ENCODE measurements at places on chromosomes 1 and 21. TPM values are rescaled to one million over a fixed set of nuclear protein-coding genes. Genes with fewer than 3 reads are reported as not detected.

Gene NR1I3
- not detected for polyA plus RNA-seq

Gene SLC25A24
- polyA plus RNA-seq = 14.9 TPM

DNA sequence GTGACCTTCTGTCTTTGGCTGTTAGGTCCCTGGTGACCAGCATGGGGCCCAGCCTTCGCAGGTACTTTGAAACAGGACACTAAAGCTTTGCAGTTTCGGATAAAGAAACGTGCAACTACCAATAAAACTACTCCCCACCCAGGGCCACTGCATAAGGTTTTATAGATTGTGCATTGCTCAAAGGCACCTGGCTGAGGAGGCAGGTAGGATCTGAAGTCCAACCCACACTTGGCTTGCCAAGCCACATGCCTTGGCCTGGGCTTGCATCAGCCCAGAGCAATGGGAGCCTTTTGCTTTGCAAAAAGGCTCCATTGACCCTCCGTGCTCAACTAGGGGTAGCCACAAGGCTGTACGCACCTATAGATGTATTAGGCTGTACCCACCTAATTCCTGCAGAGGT, 84.4 kb upstream of the SYT6 start:
- no peaks in the 10 kb centered on the region for H3K4me1 ChIP-seq
- H3K36me3 ChIP-seq = no peaks in the 10 kb centered on the region
- 0 out of 2 replicates have a peak, but pooled peaks cover 4% of the 10 kb centered on the region for H3K27me3 ChIP-seq
- DNase-seq = no peak
- no peak overlapping the region for H3K27ac ChIP-seq
- H3K4me3 ChIP-seq = no peak overlapping the region

GRCh38 chr1:156931211-156931952, 10.9 kb downstream of the LRRC71 start:
- no peaks in the 10 kb centered on the region for H3K4me1 ChIP-seq
- no peaks in the 10 kb centered on the region for H3K27me3 ChIP-seq
- no peak overlapping the region for H3K4me3 ChIP-seq
- H3K36me3 ChIP-seq = peaks cover 16% of the 10 kb centered on the region

DNA sequence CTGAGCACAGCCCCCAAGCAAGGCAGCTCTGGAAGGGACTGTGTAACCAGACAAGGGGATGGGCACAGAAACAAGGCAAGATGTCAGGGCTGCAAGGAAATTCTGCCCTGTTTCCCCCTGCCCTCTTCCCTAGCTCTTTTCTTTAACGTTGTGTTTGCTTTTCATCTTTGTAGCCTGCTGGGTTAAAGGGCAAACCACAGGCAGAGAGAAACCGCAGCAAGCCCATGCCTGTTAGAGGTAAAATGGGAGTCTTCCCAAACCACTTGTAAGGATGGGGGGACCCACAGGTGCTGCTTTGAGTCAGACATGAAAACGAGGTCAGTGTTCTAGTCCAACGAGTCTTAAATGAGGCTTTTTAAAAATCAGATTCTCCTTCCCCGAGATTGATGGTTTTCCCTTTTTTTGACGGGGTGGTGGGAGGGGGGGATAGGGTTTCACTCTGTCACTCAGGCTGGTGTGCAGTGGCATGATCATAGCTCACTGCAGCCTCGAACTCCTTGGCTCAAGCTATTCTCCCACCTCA, 13.3 kb downstream of the TGFBR3 start:
- H3K4me3 ChIP-seq = no peak overlapping the region
- no peak overlapping the region for H3K27ac ChIP-seq
- H3K36me3 ChIP-seq = no peaks in the 10 kb centered on the region
- no peaks in the 10 kb centered on the region for H3K4me1 ChIP-seq

- H3K4me3 ChIP-seq = no peak overlapping the region
- no peaks in the 10 kb centered on the region for H3K36me3 ChIP-seq
- no peaks in the 10 kb centered on the region for H3K27me3 ChIP-seq
- no peaks in the 10 kb centered on the region for H3K4me1 ChIP-seq
Observed at GRCh38 chr1:45473302-45473701, 17.7 kb downstream of the TESK2 start.

GRCh38 chr1:172821609-172822274, 162.8 kb downstream of the FASLG start:
- H3K4me3 ChIP-seq = no peak overlapping the region
- peak; percentile 24 for DNase-seq
- peak overlapping the region; percentile 62 for H3K27ac ChIP-seq
- no peaks in the 10 kb centered on the region for H3K27me3 ChIP-seq

- no peak for DNase-seq
- peaks cover 71% of the 10 kb centered on the region for H3K36me3 ChIP-seq
- no peak overlapping the region for H3K4me3 ChIP-seq
- peaks cover 24% of the 10 kb centered on the region for H3K4me1 ChIP-seq
- peak overlapping the region; percentile 69 for H3K27ac ChIP-seq
Observed at GRCh38 chr1:170685166-170685565, 21.2 kb downstream of the PRRX1 start.

DNA sequence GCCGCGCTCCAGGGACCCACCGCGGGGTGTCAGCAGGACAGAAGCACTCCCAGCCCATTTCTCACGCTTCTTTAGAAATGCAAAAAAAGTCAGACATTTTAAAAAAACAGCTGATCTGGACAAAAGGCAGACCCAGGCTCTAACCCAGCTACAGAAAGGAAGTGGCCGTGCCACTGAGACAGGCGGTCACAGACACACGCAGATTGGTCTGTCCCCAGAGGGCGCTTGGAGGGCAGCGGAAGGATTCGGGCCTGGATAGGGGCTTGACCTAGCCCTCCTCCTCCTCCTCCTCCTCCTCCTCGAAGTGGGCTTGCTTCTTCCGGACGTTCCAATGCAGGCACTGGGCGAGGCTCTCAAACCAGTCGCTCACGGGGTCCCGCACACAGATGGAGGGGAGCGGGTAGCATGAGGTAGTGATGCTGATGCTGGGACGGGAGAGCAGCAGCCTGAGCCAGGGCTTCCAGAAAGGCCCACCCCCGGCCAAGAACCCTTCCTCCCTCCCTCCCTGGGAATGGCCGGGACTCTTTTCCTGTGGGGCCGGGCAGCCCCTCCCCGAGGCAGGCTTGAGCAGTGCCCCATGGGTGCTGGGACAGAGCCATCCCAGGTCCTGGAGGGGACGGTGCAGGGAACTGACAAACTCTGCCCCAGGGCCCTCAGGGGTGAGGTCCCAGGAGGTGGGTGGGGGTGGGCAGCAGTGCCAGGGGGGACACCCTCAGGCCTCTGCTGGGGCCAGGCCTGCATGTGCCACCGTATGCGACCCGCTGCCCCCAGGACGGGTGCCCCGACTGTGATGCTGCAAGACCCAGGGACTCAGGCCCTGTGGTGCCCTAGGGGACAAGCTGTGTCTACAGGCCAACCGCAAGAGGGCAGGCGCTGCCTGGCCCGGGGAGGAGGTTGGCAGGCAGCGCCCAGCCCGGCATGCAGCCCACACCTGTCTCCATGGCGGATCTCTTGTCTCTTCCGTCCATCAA, 25.3 kb downstream of the NADK start:
- H3K27me3 ChIP-seq = no peaks in the 10 kb centered on the region
- H3K4me1 ChIP-seq = no peaks in the 10 kb centered on the region
- no peak overlapping the region for H3K27ac ChIP-seq
- H3K36me3 ChIP-seq = peaks cover 33% of the 10 kb centered on the region
- H3K4me3 ChIP-seq = no peak overlapping the region
- DNase-seq = no peak

- no peak overlapping the region for H3K27ac ChIP-seq
- no peaks in the 10 kb centered on the region for H3K36me3 ChIP-seq
- peaks cover 8% of the 10 kb centered on the region for H3K4me1 ChIP-seq
- no peaks in the 10 kb centered on the region for H3K27me3 ChIP-seq
- no peak overlapping the region for H3K4me3 ChIP-seq
Observed at GRCh38 chr1:50098591-50099021, 10.1 kb upstream of the ELAVL4 start.
